COLO829 (cell line): ENCODE measurements at places on chromosomes 5 and 9.

- DNase-seq = no peak
Measured at GRCh38 chr9:110669433-110669832, 842 bp downstream of the MUSK start.

DNA sequence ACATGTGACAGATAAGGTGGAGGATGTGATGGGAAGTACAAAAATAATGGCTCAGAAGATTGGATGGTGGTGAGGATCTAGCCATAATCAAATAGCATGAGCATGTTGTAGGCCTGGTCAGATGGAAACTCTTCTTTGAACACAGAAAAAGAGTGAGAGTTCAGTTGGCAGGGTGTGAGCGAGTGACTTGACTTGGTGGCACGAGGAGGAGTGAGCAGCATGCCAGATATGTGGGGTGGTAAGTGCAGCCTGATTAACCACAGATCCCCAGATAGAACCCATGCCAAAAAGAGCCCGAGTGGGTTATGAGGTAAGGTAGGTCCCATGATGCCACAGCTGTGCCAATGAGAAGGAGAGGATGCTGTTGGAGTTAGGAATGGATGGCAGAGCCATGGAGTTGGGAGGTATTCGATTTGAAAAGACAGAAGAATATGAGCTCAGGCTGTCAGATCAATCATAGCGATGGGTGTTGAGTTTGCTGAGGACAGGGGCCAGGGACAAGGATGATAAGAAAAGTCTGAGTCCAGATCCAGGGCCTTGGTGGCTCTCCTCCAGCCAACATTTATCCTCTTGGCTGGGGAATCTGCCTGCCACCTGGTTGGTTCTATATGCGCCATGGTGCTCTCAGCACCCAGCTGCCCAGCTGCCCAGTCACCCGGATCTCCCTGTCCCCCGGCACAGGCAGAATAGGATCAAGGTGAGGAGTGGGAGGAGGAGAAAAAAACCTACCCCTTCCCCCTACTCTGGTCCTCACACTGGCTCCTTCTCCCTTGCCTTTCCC lies 16.5 kb downstream of the GARNL3 start:
- DNase-seq = no peak

DNA sequence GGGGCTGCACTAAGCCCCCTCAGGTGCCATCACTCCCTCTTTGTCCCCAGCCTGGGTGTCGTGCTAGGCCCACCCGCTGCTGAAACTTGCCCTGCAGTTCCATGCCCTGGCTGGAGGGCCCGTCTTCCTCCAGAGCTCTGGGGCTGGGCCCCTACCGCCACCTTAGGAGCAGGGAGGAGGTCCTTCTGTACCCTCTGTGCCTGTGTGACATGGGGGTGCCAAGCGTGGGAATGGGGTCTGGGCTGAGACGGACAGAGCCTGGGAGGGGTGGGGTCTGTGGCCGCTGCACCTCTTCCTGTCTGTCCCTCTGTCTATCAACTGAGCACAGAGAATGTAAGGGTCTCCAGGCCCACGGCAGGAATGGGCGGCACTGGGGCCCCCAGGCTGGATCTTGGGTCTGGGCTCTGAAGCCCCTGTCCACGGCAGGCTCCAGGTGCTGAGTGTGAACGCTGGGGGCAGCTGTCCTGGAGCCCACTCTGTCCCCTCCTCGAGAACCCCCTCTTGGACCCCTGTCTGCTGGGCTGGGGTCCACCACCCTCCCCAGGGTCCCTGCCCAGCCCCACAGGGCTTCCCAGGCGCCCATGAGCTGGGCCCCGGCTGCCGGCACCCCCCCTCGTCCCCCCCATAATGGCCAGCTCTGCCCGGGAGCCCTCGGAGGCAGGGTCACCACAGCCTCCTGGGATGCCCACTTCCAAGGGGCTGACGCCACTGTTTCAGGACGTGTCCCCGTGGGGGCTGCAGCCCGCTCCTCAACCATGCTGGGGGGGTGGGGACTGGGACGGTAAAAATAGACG lies 15.8 kb upstream of the NRARP start:
- DNase-seq = no peak

DNA sequence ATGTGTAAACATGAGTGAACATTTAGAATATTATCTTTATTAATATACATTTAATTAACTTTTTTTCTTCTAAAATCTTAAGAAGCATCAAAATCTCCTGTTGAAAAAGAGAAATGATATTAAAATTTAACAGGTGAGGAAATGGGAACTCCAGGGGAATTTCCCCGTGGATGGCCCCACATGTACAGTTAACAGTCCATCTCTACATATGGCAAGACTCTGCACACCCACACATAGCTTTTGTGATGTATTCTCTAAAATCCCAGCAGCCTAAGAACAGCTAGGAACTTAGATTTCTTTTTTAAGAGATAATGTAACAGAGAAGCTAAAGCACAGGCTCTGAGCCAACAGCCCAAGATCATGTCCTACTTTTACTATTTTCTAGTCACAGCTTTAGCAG lies 556.3 kb upstream of the RGMB start:
- no peak for DNase-seq

DNA sequence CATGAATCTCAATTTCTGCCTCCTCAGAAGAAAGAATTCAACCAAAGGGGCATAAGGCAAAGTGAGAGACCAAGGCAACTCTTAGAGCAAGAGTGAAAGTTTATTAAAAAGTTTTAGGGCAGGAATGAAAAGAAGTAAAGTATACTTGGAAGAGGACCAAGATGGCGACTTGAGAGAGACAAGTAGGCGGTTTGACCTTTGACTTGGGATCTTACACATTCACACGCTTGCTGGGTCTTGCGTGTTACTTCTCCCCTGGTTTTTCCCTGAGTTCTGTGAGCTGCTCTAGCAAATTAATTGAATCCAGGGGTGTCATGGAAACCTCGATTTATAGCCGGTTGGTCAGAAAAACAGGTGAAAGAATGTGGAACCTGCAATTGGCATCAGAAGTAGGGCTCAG lies 7.0 kb downstream of the ZNF346 start:
- DNase-seq = no peak

GRCh38 chr5:83919071-83920041 lies 198.7 kb upstream of the HAPLN1 start:
- DNase-seq = no peak

GRCh38 chr9:114299286-114300152 lies 23.4 kb upstream of the ORM1 start:
- no peak for DNase-seq

DNA sequence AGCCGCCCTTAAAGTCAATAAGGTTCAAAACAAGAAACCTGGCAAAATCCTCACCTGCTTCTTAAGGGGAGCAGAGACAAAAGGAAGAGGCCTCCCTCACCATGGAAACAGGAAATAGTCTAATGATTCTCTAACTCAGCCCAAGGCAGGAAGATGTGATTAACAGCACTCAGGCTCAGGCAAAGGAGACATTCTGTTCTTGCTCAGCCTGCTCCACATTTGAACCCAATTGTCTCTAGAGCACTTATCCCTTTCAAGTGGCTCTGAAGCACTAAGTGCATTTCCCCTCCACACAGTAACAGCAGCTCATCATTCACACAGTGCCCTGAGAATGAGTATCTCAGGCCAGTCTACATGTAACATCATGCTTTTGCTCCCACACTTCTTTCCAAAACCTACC lies 72.3 kb downstream of the NIPSNAP3B start:
- DNase-seq = no peak

DNA sequence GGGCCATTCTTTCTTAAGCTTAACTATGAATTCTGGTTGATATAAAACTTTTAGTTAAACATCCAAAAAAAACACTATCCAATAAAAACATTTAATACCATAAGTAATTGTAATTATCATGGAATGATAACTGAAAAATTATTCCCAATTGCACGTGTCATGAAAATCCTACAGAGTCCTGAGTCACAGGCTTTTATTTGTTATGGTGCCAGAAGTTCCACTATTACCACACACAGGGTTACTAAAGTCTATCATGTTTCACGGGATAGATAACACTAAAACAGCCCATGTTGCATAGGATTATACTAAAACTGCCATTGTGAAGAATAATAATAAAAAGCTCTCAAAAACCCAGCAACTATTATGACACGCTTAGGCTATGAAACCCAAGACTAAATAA lies 1381.8 kb downstream of the EFNA5 start:
- DNase-seq = no peak

- DNase-seq = no peak
Measured at GRCh38 chr5:108528655-108529054, 146.8 kb upstream of the FBXL17 start.

- no peak for DNase-seq
Measured at GRCh38 chr9:13665418-13666066, 386.1 kb upstream of the MPDZ start.
